ENCODE measurements at places on chromosomes 16 and 17. TPM values are rescaled to one million over a fixed set of nuclear protein-coding genes. Genes with fewer than 3 reads are reported as not detected.

DNAH9 gene
- total RNA-seq, result 0.82 TPM

DNA sequence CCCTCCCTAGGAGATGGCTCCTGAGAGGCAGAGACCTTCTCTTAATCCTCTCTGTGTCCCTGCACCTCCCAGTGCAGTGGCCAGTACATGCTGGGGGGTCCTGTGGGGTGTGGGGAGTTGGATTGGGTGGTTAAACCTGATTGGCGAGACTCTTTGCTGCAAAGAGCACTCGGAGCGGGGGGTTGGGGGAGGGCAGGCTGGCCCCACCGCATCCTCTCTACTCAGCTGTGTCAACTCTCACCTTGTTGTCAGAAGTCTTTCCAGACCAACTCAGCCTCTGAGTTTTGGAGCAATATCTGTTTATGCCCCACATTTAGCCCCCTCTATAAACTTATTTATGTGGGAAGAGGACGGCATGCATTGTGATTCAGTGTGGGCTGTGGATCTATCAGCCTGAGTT is 40.0 kb downstream of the SMARCE1 start:
- DNase-seq, result no peak

GRCh38 chr17:66383333-66383732 is 80.9 kb downstream of the PRKCA start:
- no peak for DNase-seq

- DNase-seq, result no peak
These were observed 110.1 kb downstream of the YPEL2 start for GRCh38 chr17:59441464-59442096.

DNA sequence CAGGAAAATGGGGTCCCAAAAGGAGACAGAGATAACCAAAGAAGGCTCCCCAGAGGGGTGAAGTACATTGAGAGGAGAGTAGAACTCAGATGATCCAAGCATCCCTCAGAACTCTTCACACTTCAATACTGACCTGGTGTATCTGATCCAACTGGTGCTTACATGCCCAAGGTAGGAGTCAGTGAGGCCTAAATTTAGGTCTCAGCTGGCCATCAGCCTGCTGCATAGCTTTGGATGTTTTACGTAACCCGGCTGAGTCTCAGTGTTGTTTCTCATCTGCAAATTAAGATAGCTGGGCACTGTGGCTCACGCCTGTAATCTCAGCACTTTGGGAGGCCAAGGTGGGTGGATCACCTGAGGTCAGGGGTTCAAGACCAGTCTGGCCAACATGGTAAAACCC is 11.6 kb upstream of the GOSR2 start:
- DNase-seq, result no peak
